ENCODE measurements at places on chromosomes 11 and 22.

GRCh38 chr11:115334932-115335788 is 169.1 kb downstream of the CADM1 start:
- no peak for DNase-seq

GRCh38 chr22:31802575-31802974 is 48.8 kb downstream of the DEPDC5 start:
- DNase-seq, result no peak

- no peak for DNase-seq
Measured at GRCh38 chr11:128022007-128022368, 565.4 kb downstream of the ETS1 start.

DNA sequence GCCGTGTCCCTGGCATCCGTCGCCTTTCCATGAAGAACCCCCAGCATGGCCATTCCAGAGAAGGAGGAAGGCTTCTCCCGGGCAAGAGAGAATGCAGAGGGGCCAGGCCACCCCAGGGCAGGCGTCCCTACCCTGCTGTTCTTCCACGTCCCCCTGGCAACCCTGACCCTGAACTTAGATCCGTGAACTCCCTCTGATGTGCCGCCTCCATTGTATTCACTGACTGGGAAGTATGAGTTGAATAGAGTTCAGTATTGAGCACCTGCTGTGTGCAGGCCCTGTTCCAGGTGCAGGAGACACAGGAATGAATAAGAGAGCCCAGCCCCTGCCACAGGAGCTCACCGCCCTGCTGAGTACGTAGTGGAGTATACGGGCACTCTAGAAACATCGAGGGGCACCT is 29.1 kb upstream of the RELT start:
- no peak for DNase-seq

DNA sequence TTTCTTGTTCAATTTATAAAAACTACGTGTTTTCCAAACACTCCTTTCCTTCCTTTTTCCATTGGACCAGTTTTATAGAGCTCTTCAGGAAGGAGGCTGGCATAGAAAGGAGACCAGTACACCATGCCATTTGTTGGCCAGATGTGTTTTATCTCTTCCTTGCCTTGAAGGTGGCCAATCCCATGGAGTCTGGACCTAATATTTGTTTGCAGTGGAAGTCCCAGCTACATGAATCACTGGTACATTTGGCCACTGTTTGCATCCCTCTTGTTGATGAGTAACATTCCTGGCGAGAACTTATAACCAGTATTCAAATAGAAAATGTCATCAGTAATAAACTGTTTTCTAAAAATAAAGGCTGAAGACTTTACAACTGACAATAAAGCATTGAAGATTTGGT is 110.2 kb downstream of the ANO3 start:
- DNase-seq, result no peak

- no peak for DNase-seq
Measured at GRCh38 chr11:85903406-85903805, 48.2 kb downstream of the CCDC83 start.

DNA sequence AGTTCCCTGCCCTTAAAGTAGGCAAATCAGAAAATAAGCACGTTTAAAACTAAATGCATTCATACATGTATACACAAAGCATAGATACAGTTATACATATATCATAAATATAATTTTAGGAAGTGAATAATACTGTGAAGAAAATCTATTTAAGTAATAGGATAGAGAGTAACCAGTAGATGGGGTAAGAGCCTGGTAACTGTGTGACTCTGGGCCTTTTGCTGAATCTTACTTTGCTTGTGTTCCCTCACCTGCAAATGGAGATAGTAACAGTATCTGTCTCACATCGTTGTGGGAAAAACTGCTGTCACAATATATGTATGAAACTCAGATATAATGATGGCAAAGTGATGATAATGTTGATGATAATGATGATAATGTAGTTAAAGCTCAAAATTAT is 29.9 kb downstream of the MS4A2 start:
- DNase-seq, result no peak

- DNase-seq, result no peak
Measured at GRCh38 chr11:46920755-46921154, 2.4 kb upstream of the LRP4 start.

- DNase-seq, result no peak
Measured at GRCh38 chr11:35971841-35972422, 28.1 kb downstream of the LDLRAD3 start.

DNA sequence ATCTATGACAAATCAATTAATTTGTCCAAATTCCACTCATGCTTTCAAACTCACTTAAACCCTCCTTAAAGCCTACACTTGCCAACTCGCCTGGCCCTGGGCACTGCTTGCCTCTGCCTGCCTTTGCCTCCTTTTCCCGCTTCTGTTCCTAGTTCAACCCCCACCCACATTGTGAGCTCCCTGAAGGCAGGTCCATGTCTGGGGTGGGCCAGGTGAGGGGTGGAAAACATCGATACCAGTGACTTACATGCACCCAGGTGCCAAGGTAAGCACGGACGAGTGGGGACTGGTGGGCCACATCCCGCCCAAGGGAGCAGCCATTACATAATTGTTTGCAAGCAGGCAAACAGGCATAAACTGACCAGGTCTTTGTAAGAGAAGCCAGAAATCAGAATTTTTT is 146.2 kb downstream of the ST3GAL4 start:
- DNase-seq, result no peak

GRCh38 chr11:131999955-132000354 is 629.5 kb downstream of the NTM start:
- no peak for DNase-seq

DNA sequence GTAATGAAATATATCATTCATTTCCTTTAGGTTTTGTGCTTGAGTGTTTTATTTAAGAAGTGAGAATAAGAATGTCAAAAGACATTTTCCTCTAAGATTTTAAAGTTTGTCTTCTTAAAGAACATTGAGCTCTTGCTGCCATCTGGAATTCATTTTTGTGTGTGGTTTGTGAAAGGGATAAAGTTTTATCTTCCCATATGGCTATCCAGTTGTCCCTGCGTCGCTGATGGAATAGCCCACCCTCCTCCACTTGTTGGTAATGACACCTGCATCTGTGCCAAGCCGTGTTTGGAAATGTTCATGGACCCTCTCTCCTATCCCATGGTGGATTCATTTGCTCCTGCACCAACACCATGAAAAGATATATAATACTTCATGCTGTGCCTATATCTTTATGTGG is 901.5 kb downstream of the BRD1 start:
- DNase-seq, result no peak

DNA sequence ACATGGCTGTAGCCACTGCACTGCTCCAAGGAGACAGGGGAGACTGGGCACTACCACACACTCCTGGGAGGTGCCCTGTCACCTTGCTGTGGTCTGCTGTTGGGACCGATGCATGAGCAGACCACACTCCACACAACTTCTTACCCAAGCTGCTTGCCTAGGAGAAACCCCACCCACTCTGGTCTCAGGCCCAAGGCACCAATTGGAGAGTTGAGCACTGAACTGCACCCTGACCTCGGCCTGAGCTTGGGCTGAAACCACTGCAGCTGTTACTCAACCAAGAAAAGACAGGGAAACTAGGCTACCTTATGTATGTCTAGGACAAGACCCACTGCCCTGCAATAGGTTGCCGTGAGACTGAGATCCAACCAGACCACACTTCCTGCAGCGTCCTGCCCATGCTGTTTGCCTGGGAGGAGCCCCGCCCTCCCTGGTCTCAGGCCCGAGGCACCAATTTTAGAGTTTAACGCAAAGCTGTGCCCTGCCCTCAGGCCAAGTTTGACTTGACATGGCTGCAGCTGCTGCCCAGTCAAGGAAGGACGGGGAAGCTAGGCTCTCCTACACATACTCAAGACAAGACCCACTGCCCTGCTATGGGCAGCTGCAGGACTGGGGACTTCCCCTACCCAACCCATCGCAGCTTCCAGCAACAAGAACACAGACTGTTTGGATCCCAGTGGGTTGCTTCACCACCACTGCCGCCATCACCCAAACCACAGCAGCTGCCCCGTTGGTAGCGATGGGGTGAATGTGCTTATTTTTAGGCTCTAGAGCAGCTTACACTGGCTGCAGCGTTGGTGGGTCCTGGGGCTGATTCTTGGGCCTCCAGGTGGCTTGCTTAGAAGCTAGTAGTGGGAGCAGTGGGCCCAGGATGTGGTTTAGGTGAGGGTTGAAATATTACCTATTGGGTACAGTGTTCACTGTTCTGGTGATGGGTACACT is 66.8 kb downstream of the BRD1 start:
- DNase-seq, result no peak

Data from glutamatergic neuron (in vitro differentiated cells).